ENCODE measurements at places on chromosomes 16 and 17.

- DNase-seq = no peak
Observed at GRCh38 chr16:23506606-23506994, 3.7 kb downstream of the GGA2 start.

DNA sequence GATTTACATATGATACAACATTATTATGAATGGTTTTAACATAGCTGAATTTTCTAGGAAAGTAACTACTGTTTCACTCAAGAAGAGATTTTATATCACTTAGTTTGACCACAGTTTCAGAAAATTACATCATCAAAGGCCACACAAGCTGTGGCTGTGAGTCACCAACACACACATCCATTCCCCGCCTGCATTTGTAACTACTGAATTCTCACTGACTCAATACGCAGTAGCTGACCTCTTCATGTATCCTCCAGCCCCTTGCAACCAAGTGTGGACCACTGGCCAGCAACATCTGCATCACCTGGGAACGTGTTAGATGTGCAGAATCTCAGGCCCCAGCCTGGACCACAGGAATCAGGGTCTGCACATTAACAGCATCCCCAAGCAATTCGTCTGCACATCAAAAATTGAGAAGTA lies 197.6 kb downstream of the XYLT1 start:
- DNase-seq = no peak

- no peak for DNase-seq
Observed at GRCh38 chr16:67142342-67142741, 8.5 kb downstream of the B3GNT9 start.

GRCh38 chr17:77906377-77906871 lies 52.1 kb upstream of the TNRC6C start:
- no peak for DNase-seq

DNA sequence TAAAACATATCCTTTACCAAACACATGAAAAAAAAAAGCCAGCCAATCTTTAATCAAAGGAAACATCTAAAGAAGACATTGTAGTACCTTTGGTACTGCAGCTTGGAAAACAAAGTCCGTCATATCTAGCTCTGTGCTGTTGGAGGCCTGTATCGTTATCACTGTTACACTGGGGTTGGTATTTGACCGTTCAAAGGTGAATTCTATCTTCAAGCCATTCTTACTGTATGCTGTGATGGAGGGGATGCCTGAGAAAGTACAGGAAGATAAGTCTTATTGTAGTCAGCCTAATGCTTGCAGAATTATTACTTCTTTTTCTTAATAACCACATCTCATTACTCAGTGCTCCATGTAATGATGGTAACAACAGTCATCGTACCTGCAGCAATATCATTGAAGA lies 14.4 kb upstream of the PHLPP2 start:
- no peak for DNase-seq

DNA sequence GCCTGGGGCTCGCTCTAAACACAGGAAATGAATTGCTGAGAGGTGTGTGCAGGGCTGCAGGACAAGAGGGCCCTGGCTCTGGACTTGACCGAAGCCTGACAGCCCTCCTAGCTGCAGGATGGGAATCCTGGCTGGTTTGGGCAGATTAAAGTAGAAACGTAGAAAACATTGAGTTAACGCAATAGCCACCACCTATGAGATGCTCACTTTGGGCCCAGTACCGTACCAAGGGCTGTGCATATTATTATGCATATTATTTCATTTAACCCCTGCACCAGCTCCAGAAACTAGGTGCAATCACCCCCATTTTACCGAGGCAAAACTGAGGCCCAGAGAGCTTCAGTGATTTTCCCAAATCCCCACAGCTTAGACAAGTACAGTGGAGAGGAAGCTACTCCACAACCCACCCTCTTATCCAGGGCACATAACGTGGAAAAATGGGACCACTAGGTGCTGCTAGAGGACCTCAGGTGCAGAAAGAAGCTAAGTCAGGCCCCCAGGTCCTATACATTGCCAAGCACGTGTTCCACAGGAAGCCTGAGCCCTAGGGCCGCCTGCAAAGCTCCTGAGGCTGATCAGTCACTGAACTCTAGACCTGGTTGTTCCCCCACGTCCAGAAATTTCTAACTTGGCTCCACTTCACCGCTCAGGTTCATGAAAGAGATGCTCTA lies 79.2 kb downstream of the MYH11 start:
- no peak for DNase-seq

All from amygdala (tissue), 56 donors.